ENCODE measurements at places on chromosomes 13 and 19. TPM values are rescaled to one million over a fixed set of nuclear protein-coding genes. Genes with fewer than 3 reads are reported as not detected.

GRCh38 chr13:84739021-84739420 is 856.7 kb upstream of the SLITRK1 start:
- no peak for DNase-seq

DNA sequence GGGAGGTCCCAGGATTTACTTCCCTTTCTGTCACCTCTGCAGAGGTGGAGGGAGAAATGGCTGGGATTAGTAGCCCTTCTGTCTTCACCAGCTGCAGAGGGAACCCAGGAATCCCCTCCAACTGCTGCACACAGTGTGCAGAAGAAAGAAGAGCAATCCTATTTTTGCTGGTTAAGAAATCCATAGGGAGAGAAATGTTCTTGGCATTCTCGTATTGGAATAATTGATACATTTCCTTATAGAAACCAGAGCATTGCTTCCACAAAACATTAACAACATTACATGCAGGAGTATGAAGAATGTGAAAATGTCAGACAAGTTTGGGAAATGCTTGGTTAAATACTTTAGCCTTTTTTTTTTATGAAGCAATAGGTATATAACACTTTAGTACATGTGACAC is 48.3 kb upstream of the KLF12 start:
- DNase-seq = no peak

- no peak for DNase-seq
Observed at GRCh38 chr19:57227502-57227901, 3.3 kb upstream of the AURKC start.

The LYL1 gene
- not detected for polyA plus RNA-seq

GRCh38 chr19:40592170-40592569 is 9.0 kb upstream of the LTBP4 start:
- DNase-seq = peak; percentile 63

DNA sequence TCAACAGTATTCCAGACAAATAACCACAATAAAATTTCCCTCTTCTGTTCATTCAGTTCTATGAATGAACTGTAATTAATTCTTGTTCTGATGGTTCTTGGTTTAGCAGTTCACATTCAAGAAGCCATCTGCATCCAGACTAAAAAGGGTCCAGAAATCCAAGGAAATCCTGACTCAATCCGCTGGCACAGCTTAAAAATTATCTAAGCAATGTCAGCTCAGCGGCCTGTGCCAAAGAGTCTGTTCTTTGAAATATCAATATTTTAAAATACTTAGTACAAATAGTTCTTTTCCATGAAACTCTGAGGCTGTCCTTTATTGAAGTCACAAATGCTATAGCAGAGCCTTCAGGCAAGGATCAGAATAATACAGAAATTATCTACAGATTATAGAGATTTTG is 57.2 kb downstream of the DHRS12 start:
- no peak for DNase-seq

DNA sequence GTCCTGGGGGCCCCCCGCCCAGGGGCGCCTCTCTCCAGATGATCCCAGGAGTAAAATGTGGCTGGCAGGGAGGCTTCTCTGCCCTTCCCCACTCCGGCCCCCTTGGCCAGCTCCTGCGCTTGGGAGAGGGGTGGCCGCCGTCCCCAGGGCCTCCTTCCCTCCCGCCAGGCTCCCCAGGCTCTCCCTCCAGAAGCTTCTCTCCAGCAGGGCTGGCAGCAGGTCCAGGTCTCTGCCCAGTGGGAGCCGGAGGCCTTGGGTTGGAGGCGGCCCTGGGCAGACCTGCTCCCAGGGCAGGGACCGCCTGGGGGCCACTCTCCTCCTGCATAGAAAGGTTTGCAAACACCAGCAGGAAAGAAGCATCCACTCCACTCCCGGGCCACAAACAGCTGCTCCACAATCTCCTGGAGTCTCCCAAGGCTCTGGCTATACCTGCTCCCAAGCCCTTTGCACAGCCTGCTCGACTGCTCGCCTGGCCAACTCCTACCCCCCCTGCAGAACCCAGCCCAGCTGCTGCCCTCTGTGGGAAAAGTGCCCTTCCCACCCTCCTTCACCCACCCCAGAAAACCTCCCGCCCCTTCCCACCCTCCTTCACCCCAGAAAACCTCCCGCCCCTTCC is 26.0 kb downstream of the SBNO2 start:
- no peak for DNase-seq

The ZIC2 gene
- polyA plus RNA-seq = not detected

DNA sequence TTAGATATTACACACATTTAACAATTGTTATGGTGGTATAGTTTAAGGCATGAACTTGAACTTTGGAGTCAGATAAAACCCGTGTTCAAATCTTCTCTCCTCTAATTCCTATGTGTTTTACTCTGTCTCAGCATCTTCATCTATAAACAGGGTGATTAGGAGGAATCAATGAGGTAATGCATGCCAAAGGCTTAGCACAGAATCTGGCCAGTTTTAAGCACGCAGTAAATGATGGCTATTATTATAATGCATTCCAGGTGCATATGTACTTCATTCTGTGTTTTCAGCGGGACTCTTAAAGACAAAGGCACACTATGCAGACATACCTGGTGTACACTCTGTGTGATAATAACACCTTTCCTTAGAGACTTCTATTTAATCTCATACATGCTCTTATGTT is 88.0 kb upstream of the FRY start:
- DNase-seq = peak; percentile 74

GRCh38 chr13:39818953-39819352 is 163.5 kb downstream of the COG6 start:
- no peak for DNase-seq

- no peak for DNase-seq
Observed at GRCh38 chr13:64186071-64186470, 2770.4 kb upstream of the PCDH20 start.

GRCh38 chr19:58568453-58569130 is 4.5 kb downstream of the MZF1 start:
- DNase-seq = no peak

DNA sequence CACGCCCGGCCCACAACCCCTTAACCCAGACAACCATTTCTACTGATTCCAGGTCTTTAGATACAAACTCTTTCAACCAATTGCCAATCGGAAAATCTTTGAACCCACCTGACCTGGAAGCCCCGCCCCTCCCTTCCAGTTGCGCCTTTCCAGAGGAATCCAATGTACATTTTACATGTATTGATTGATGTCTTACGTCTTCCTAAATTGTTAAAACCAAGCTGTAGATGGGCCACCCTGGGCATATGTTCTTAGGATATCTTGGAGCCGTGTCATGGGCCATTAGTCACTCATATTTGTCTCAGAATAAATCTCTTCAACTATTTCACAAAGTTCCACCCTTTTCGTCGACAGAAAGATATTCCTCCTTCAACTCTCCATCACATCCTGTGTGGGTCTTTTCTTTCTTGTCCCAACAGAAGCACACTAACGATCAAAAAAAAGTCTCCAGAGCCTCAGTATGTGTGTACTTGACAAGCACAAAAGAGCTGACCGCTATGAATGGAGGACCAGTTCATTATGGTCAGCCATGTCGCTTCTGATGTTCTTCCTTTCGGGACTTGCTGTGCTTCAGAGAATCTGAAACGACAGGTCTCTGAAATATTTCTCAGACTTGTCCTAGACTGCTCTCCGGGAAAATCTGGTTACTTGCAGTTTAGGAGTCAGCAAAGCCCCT is 601 bp upstream of the ZNF749 start:
- peak; percentile 52 for DNase-seq

The ZNF331 gene
- 17.0 TPM for polyA plus RNA-seq

DNA sequence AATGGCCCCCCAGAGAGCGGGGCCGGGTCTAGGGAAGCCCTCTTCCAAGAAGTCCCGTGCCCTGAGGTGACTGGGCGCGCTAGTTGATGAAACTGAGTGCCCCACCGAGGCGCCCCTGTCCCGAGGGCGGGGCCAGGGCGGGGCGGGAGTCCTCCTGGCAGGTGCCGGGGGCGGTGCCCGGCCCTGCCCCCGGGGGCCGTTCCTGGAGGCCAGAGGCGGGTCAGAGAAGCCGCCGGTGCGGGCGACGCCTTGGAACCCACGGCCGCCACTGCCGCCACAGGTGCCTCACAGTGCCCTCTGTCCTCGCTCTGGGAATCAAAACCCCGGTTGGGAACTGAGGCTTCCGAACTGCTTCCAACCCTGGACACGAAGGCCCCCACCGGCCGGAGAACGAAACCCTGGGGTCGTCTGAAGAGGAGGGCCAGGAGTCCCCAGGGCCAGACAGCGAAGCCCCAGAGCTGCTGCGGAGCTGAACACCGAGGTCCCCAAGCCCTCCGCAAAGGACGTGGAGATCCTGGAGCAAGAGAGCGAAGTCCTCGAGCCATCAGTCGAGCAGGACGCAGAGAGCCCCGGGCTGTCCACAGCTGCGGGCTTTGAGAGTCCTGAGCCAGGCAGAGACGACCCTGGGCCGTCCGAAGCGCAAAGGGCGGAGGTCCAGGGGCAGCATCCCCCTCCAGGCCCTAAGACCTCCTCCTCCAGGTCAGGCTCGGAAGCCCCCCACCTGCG is at the start of gene MISP3:
TSS of gene MISP3 (plus strand) at position 252 of the 726 bp plus-strand sequence. CDS start 524 bp downstream, outside the sequence.
- DNase-seq = peak; percentile 62

The GPR42 gene
- polyA plus RNA-seq = not detected

DNA sequence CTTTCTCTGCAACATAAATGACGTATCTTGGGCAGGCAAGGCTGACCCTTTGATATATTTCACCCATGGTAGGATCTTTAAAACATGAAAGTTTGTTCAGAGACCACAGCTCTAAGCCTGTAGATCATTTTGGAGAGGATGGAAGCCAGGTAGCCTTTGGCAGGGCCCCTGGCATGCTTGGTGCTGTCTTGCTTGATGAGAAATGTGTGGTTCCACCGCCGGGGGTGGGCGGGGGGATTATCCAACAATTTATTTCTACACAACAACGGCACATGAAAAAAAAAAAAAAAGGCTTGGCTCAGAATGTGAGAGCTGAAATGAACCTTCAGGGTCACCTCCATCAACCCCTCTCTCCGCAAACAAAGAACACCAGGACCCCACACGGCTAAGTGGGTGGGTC is 112.9 kb upstream of the MBNL2 start:
- no peak for DNase-seq

- no peak for DNase-seq
Observed at GRCh38 chr19:30690935-30691818, 319.0 kb downstream of the ZNF536 start.

DNA sequence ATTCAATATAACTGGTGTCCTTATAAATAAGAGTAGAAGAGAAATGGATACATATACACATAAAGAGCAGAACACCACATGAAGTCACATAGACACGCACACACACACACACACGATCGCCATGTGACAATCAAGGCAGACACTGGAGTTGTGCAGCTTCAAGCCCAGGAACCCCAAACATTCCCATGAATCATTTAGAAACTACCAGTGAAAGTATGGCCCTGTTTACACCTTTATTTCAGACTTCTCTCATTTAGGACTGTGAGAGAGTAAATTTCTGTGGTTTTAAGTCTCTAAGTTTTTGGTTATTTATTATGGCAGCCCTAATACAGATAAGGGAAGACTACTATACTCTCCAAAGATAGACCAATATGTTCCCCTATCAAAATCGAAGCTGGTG is 20.4 kb upstream of the TNFSF13B start:
- no peak for DNase-seq

- no peak for DNase-seq
Observed at GRCh38 chr19:1164684-1165531, 9.2 kb downstream of the SBNO2 start.

The FAM124A gene
- polyA plus RNA-seq = 0.10 TPM
